ENCODE measurements at places on chromosomes 2 and 18. TPM values are rescaled to one million over a fixed set of nuclear protein-coding genes. Genes with fewer than 3 reads are reported as not detected.

- H3K36me3 ChIP-seq = no peaks in the 10 kb centered on the region
- H3K4me1 ChIP-seq = no peaks in the 10 kb centered on the region
- H3K4me3 ChIP-seq = no peak overlapping the region
- H3K27ac ChIP-seq = no peak overlapping the region
- H3K27me3 ChIP-seq = no peaks in the 10 kb centered on the region
- DNase-seq = no peak
Observed at GRCh38 chr2:122663620-122664019, 908.2 kb downstream of the TSN start.

DNA sequence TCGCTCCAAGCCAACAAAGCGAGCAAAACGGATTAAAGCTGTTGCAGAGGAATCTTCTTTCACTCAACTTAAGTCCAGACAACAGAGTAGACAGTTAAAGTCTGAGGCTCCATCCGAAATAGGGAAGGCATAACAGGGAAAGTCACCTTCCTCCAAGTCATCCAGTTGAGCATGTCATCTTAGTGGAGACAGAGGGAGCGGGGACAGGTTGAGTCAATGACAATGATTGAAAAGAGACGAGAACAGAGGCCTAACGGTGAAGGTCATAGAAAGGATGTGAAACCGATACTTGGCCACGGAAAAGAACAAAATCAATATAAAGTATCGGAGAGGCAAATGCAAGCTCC is 455 bp downstream of the C18orf32 start:
- no peaks in the 10 kb centered on the region for H3K27me3 ChIP-seq
- peak overlapping the region; percentile 98 for H3K27ac ChIP-seq
- peaks cover 4% of the 10 kb centered on the region for H3K4me1 ChIP-seq

The IL1RL2 gene
- not detected for total RNA-seq

DNA sequence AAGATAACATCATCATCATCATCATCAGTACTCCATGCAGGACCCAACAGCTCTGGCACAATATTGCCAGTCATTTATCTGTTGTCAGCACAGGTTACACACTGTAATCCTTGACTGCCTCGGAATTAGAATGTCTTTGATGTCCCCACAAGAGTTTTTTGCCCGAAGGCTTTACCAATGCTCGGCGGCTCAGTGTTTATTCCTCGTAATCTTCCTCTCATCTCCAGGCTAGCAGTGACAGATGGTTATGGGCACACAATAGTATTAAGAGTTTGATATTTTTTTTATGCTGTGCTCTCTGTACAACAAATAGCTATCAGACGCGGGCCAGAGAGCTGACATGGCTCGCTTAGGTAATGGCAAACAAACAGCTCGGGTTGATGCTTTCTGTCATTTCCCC is 515.2 kb downstream of the ZEB2 start:
- H3K27me3 ChIP-seq = no peaks in the 10 kb centered on the region
- H3K27ac ChIP-seq = no peak overlapping the region
- no peak overlapping the region for H3K4me3 ChIP-seq
- H3K36me3 ChIP-seq = peaks cover 2% of the 10 kb centered on the region
- no peaks in the 10 kb centered on the region for H3K4me1 ChIP-seq
- DNase-seq = no peak

The LYPD1 gene
- not detected for total RNA-seq

DNA sequence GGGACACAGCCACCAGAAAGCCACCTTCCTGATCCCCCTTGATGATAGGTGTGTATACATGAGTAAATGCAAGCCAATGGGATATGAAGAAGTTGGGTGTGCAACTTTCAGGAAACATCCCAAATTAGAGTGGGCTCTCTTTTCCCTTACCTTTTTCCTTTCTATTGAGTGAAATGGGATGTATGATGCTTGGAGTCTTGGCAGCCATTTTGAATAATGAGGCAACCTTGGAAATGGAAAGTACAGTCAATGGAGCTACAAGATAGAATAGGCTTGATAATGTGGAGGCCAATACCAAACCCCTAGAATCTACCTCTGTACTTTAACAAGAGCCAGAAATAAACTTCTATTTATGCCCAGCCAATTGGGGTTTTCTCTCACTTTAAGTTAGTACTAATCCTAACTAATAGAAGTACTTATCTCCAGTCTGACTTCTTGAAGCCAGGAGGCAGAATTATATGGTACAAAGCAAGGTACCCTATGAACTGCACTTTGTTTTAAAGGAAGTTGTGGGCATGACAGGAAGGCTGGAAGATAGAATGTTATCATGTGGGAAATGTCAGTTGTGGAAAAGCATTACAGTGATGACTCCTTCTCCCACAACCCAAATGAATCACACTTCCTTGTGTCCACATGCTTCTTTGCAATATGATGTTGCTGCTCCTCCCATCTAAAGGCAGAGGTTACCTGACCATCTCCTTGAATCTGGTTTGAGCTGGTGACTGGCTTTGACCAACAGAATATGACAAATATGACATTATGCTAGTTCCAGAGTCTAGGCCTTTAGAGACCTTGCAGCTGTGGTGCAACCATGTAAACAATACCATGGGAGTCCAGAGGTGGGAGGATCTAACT is 12.9 kb upstream of the NABP1 start:
- no peaks in the 10 kb centered on the region for H3K27me3 ChIP-seq
- no peak for DNase-seq
- no peaks in the 10 kb centered on the region for H3K36me3 ChIP-seq
- no peak overlapping the region for H3K4me3 ChIP-seq
- no peak overlapping the region for H3K27ac ChIP-seq
- no peaks in the 10 kb centered on the region for H3K4me1 ChIP-seq

The INHA gene
- not detected for total RNA-seq

GRCh38 chr2:25582077-25582830 is 91.1 kb downstream of the DTNB start:
- H3K27me3 ChIP-seq = no peaks in the 10 kb centered on the region
- no peak for DNase-seq
- H3K4me3 ChIP-seq = no peak overlapping the region

DNA sequence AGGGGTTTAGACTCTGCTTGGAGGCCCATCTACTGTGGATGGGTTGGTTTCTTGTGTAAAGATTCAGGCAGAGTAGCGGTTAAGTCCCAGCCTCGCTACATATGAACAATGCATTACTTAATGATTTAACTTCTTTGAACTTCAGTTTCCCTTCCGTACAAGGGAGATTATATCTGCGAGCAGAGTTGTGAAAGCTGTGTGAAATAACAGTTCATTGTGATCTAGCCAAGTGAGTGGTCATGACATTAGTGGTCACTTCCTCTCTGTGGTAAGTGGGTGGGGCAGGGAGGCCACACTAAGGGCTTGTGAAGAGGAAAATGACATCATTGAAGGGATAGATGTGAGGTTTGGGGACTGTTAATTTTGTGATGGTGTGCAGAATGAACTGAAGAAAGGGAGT is 14.1 kb upstream of the MEX3C start:
- H3K4me3 ChIP-seq = no peak overlapping the region
- no peaks in the 10 kb centered on the region for H3K36me3 ChIP-seq
- H3K27ac ChIP-seq = no peak overlapping the region
- no peaks in the 10 kb centered on the region for H3K4me1 ChIP-seq
- no peaks in the 10 kb centered on the region for H3K27me3 ChIP-seq

GRCh38 chr2:170813611-170814532 is 2.8 kb upstream of the GAD1 start:
- H3K36me3 ChIP-seq = no peaks in the 10 kb centered on the region
- H3K27ac ChIP-seq = no peak overlapping the region
- no peak for DNase-seq
- peaks cover 5% of the 10 kb centered on the region for H3K27me3 ChIP-seq
- peaks cover 12% of the 10 kb centered on the region for H3K4me1 ChIP-seq

The NGEF gene
- 0.43 TPM for total RNA-seq

DNA sequence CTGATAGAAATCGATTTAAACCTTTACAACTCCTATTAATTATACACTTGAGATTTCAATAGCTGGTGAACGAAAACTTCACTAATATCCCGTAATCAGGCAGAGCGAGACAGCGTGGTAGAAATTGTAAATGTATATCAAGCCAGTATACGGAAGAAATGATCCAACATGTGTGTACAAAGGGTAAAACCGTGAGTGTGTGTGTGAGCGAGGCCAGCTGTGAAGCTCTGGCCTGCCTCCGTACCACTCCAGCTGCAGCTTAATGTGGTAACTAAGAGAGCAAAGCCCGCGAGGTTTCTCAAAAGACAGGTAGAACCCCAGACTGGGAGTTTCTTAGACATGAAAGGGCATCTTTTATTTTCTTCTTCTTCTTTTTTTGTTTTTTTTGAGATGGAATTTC is 52.3 kb upstream of the ZNF516 start:
- H3K27ac ChIP-seq = no peak overlapping the region
- no peak for DNase-seq
- no peaks in the 10 kb centered on the region for H3K4me1 ChIP-seq

The EPB41L3 gene
- 90.9 TPM for total RNA-seq

The RAPGEF4 gene
- 79.9 TPM for total RNA-seq

The ABCG5 gene
- 4.0 TPM for total RNA-seq

- DNase-seq = no peak
- no peaks in the 10 kb centered on the region for H3K36me3 ChIP-seq
- H3K4me1 ChIP-seq = no peaks in the 10 kb centered on the region
- H3K4me3 ChIP-seq = no peak overlapping the region
- no peaks in the 10 kb centered on the region for H3K27me3 ChIP-seq
Observed at GRCh38 chr2:198715302-198715835, 742.4 kb downstream of the SATB2 start.
